ENCODE measurements at places on chromosomes 3 and 15.

DNA sequence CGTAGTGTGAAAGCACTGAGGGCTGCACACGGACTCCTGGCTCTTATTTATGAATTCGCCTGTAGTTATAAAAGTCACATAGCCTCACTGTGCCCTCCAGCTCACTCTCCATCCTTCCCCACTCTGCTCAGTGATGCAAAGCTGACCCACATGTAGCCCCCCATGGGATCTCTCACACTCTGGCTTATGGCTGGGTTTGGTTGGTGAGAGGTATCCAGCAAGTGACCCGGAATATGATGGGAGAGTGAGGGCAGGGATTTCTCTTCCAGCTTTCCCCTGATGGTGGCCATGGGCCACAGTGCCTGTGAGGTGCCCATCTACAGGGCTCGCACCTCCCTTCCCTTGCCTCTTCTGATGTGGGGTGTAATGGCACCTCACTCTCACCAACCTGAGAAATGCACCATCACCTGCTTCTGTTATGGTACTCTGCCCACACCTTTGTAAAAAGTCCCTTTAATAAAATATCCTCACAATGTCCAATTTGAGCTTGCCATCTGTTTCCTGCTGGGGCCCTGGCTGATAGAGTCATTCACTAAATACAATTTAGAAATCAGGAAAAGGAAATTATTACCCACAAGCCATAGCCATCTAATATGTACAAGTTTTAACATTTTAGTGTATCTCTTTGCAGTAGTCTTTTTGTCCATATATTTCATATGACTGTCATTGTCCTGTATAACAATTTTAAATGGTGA is 93.6 kb downstream of the SCN11A start:
- DNase-seq = no peak

- no peak for DNase-seq
These were observed 96.3 kb downstream of the SOX2 start for GRCh38 chr3:181808053-181808452.

- DNase-seq = no peak
These were observed 32.9 kb downstream of the TBC1D2B start for GRCh38 chr15:78044407-78045155.

DNA sequence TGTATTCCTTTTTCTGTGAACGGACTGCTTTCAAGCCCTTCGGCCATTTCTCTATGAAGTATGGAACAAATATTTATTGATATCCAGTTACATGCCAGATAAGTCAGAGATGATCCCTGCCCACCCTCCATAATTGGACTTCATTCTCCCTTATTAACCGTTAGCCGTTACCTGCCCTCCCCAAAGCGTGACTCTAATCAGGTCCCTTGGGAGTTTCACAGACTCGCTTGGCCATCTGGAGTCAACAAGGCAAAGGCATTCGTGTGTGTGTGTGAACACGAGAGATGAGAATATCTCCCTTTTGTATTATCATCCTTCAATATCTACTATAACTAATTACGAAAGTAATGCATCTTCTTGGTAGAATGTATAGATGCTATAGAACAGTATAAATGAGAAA is 314.5 kb downstream of the TLE3 start:
- DNase-seq = no peak

Measured in fibroblast of skin of left quadriceps (primary cell).